ENCODE measurements at places on chromosomes 11 and 22. TPM values are rescaled to one million over a fixed set of nuclear protein-coding genes. Genes with fewer than 3 reads are reported as not detected.

KRTAP5-1 gene
- total RNA-seq = not detected

PKDREJ gene
- total RNA-seq = 0.11 TPM

DRAP1 gene
- 113 TPM for total RNA-seq

METTL15 gene
- total RNA-seq = 10.9 TPM

PATE1 gene
- total RNA-seq = not detected

H19 gene
- total RNA-seq = 656 TPM

ZBED5 gene
- 38.8 TPM for total RNA-seq

PGR gene
- total RNA-seq = 12.0 TPM

SYNGR1 gene
- total RNA-seq = 41.1 TPM

All from cardiac septum (tissue), 1 donor.